ENCODE measurements at places on chromosomes 5 and 9. TPM values are rescaled to one million over a fixed set of nuclear protein-coding genes. Genes with fewer than 3 reads are reported as not detected.

The CENPH gene
- 1.0 TPM for total RNA-seq

The FTMT gene
- total RNA-seq, result not detected

The WNK2 gene
- 0.63 TPM for total RNA-seq

The SYK gene
- total RNA-seq, result 26.0 TPM

The SUSD1 gene
- total RNA-seq, result 12.7 TPM

The ABLIM3 gene
- 456 TPM for total RNA-seq

The ANKRD31 gene
- 0.79 TPM for total RNA-seq

The FOXI1 gene
- not detected for total RNA-seq

The C5orf52 gene
- total RNA-seq, result not detected

The TUSC1 gene
- 30.5 TPM for total RNA-seq

The BNC2 gene
- total RNA-seq, result 23.7 TPM

The GSN gene
- 4,376 TPM for total RNA-seq
